Stimulated activated CD8-positive, alpha-beta memory T cell treated with anti-CD3 and anti-CD28 coated beads, Interleukin-7, amount 100 ng/mL, for 1 hour (primary cell): ENCODE measurements at places on chromosomes 1 and 21.
A peak's percentile ranks its signal among the peaks of the same experiment; 100 is the strongest.

GRCh38 chr1:36622741-36623648, 140.3 kb upstream of the CSF3R start:
- no peak for DNase-seq

GRCh38 chr1:77543822-77544448, 138.5 kb downstream of the ZZZ3 start:
- DNase-seq: no peak

GRCh38 chr1:234957330-234958065, 171.1 kb downstream of the TOMM20 start:
- no peak for DNase-seq

- DNase-seq: no peak
Measured at GRCh38 chr1:117646007-117646811, 40.4 kb downstream of the TENT5C start.

GRCh38 chr1:36342426-36343185, 19.2 kb upstream of the EVA1B start:
- DNase-seq: no peak

GRCh38 chr1:35675773-35676172, 34.4 kb upstream of the PSMB2 start:
- DNase-seq: no peak

DNA sequence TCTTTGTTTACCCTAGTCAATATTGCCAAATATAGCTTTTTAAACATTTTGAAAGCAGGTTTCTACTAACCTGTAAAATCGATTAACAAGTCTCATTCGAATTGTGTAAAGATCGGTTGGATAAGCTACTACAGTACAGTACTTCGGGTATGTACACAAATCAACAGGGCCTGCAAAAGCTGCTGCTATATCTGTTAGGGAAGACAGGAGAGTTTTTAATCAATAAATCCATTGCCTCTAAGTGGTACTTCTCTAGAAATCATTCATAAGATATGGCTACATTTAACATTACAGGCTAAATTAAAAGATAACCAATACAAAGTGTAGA, 34.8 kb upstream of the PSMG1 start:
- no peak for DNase-seq

DNA sequence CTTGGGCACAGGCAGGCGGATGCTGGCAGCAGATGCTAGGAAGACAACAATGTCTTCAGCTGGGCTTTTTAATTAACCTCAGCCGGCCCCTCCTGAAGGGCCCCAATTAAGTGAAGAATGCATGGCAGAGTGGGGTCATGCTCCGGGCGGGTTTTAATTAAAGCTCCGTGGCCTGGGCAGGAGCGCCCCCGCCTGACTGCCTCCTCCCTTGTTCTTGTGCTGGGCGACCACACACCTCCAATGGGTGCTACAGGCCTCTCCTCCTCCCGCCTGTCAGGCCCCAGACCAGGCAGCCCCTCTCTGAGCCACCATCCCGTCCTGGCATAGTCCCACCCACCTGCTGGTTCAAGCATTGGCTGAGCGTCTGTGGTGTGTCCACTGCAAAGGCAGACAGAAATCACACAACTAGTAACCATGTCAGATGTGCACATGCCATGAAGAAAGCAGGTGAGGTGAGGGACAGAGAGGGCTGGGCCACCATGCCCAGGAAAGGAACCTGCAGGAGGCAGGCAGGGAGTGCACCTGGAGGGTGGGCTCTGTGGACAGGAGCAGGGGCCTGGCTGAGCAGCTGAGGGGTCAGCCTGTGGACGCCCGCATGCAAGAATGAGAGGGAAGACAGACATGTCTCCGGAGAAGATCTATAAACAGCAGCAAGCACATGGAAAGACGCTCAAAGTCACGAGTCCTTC, 8.5 kb upstream of the ARF1 start:
- no peak for DNase-seq

- DNase-seq: peak; percentile 52
Measured at GRCh38 chr1:2786329-2787162, 14.9 kb downstream of the TTC34 start.

DNA sequence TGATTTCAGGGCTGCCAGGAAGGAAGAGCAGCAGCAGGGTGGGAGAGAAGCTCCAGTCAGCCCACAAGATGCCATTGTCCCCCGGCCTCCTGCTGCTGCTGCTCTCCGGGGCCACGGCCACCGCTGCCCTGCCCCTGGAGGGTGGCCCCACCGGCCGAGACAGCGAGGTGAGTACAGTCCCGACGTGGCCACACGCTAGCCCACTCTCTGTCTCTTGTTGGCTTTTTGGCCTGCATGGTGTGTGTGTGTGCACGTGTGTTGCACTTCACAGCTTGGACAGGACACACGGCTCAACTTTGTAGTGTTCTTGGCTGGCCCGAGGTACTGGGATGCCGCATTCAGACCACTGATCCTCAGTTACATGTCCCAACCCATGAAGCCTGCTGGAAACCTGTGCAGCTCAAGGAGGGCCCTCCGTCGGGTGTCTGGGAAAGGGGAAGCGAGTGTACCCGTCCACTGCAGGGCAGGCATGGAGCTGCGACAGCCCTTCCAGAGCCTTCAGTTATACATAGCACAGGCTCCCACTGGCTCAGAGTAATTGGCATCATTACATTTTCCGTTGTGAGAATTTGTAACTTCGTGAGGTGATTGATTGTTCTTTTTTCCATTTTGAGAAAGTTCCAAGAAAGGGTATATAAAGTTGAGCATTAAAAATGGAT, 454 bp downstream of the CORT start:
- DNase-seq: no peak

DNA sequence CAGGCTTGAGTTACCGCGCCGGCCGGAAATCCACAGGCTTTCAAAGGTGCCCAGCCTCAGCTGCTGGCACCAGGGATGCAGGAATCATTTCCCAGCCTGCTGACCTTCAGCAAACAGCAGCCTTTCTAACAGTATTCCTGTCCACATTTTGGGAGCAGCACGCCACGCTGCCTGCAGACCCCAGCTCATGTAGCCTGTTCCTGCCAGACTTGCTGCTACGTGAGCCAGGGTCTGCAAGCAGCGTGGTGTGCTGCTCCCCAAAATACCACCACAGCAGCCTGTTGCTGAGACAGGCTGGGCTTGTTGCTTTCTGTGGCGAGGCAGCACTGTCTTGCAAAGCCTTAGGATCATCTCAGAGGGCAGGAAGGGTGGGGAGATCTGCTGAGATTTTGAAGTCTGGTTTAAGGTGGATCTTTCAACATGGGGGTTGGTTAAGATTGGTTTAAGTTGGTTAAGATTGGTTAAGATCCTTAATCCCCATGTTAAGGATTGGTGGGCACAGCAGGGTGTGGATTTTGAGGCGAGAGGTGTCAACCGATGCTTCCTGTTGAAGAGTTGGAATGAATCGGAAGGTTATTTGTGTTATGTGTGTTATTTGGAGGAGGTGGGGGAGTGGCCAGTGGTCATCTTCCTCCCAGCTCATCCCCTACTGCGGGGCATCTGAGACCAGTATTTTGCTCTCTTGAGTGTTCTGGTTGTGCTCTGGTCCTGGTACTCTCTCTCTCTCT, 12.9 kb downstream of the FAAH start:
- no peak for DNase-seq

GRCh38 chr1:154746622-154747299, 123.3 kb downstream of the KCNN3 start:
- no peak for DNase-seq

DNA sequence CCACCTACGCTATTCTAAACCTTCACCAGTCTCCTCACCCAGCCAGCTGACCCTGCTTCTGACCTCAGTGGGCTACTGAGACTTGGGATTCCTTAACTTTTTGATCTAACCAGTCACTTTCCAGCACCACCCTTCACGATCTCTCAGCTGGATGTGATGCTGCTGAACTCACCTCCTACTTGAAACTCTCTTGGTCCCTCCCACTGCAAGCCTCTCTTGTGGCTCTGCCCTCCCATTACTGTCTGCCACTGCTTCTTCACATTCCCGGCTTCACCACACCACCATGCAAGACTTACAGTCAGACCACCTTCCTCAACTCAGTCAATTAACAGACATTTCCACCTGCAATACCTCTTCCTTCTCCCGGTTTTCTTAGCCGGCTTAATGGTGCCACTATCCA, 6.3 kb downstream of the TAF5L start:
- no peak for DNase-seq

DNA sequence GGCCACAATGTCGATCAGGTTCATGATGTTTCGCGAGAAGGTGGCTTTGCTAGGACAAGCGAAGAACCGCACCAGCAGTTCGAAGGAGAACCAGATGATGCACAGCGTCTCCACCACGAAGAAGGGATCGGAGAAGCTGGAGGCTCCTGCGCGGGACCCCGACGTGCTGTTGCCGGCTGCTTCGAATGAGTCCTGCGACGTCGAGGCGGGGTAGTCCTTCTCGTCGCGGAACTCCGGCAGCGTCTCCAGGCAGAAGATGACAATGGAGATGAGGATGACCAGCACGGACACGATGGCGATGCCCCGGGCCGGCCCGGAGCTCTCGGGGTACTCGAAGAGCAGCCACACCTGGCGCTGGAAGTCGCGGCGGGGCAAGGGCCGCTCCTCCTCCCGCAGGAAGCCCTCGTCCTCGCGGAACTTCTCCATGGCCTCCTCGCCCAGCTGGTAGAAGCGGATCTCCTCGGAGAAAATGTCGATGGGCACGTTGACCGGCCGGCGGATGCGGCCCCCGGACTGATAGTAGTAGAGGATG, 869 bp downstream of the KCNA3 start:
- no peak for DNase-seq

DNA sequence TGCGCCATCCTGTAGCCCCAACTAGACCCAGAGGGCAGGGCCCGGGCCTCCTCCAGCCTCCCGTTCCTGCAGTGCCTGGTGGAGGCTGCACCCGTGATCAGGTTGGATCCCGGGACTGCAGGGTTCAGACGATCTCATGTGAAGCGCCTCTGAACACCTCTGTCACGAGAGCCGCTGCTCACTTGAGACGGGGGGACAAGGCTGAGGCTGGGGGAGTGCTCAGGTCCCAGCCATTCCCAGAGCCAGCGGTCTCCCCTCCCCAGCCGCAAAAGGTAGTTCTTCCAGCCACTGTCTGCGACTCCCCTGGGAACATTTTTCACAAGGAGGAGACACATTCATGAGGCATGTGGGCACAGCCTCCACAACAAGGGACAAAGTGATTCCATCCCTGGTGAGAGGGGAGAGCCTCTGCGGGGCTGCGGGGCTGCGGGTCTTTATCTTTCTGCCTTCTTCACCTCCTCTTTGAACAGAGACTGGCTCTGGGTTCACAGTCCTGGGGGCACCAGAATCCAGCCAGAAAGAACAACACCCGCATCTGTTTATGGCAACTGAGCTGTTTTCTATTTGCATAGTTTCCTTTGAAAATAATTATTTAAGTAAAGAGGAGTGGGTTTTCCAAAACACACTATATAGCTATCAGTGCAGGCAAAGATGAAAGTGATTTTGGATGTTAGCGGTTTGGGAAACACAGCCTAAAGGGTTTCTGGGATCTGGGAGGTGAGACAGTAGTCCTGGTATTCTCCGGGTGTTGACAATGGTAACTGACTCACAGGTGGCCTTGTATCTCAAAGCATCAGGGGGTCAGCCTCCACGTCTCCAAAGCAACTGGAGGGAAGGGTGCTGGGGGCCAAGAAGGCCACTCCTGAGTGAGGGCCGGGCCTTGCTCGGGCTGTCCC, 13.0 kb upstream of the LDLRAP1 start:
- no peak for DNase-seq

GRCh38 chr21:29301691-29302090, 3.0 kb downstream of the BACH1 start:
- no peak for DNase-seq

- no peak for DNase-seq
Measured at GRCh38 chr1:218674280-218674773, 329.2 kb downstream of the TGFB2 start.

- DNase-seq: no peak
Measured at GRCh38 chr1:76225526-76225925, 151.0 kb downstream of the ST6GALNAC3 start.

GRCh38 chr1:156276966-156277381, 5.7 kb downstream of the SMG5 start:
- no peak for DNase-seq

GRCh38 chr21:18245464-18245967, 883 bp downstream of the CHODL start:
- DNase-seq: no peak

DNA sequence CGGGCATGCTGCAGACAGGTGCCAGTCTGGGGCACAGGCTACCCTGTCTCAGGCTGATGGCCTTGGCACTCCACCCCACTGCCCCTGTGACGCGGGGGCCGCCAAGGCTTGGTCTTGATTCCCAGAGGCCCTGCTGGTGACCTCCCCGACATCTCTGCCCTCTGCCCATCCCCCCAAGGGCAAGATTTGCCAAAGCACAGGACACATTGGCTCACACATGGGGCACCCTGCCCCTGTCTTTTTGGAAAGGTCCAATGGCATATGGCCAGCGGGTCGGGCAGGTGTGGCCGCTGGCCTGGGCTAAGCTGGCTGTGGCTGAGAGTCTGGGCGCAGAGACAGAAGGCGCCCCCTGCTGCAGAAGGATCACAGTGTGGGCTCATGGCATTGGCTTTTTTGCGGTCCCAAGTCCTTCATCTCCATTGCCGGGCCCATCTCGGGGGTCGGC, 4.6 kb downstream of the MIB2 start:
- DNase-seq: no peak

- DNase-seq: no peak
Measured at GRCh38 chr1:234979296-234980279, 149.0 kb downstream of the TOMM20 start.

GRCh38 chr1:188444526-188444925, 1615.8 kb downstream of the PLA2G4A start:
- no peak for DNase-seq

GRCh38 chr1:32719681-32720275, 17.2 kb upstream of the SYNC start:
- DNase-seq: no peak

DNA sequence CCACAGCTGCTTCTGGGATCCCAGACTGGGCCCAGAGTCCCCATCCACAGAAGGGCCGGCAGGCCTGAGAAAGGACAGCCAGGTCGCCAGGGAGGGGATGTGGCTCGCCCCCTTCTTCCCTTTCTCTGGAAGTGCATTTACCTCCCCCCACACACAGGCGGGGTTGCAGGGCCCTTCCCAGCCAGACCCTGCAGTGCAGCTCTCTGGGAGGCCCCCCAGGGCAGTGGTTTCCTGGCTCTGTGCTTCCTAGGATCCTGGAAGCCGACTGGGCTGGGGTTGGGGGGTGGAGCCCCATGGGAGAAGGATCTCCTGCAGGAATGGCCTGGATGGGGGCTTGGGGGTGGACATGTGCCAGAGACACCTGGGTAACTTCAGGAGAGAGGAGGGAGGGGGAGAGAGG, 4.2 kb upstream of the COL6A1 start:
- DNase-seq: no peak

DNA sequence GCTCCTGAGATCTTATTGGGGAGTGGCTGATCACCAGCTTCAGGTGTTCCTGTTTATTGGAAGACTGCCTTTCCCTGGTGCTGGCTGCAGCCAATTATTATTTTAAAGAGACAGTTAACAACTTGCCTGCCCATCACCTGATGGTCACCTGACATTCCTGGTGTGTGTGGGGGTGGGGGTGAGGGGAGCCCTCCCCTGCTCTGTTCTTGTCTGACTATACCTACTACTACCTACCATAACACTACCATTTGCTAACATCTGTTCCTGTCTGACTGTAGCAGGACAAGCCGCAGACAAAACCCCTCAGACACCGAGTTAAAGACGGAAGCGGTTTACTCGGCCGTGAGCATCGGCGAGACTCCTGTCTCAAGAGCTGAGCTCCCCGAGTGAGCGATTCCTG, 54.9 kb upstream of the NBPF3 start:
- DNase-seq: no peak

GRCh38 chr1:162328512-162328911, 48.1 kb downstream of the SPATA46 start:
- no peak for DNase-seq
